ENCODE measurements at places on chromosomes 6 and 20. TPM values are rescaled to one million over a fixed set of nuclear protein-coding genes. Genes with fewer than 3 reads are reported as not detected.

The CYP24A1 gene
- not detected for total RNA-seq

The MICA gene
- 5.8 TPM for total RNA-seq

The SOX18 gene
- not detected for total RNA-seq

DNA sequence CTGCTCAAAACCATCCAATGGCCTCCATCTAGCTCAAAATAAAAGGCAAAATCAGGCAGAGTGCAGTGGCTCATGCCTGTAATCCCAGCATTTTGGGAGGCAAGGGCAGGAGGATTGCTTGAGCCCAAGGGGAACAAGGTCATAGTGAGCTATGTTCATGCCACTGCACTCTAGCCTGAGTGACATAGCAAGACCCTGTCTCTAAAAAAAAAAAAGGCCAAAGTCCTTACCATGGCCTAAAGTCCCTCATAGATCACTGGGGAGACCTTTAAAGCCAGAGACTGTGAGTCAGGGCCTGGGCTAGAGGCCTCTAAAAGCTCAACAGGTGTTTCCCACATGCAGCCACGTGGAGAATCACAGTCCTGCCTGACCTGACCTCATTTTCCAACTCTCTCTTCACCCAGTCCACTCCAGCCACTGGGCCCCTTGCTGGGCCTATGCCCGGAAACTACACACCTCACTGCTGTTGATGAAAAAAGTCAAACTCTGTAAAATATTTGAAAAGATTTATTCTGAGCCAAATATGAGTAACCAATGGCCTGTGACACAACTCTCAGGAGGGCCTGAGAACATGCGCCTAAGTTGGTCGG lies 28.2 kb upstream of the TAB2 start:
- no peak for DNase-seq

DNA sequence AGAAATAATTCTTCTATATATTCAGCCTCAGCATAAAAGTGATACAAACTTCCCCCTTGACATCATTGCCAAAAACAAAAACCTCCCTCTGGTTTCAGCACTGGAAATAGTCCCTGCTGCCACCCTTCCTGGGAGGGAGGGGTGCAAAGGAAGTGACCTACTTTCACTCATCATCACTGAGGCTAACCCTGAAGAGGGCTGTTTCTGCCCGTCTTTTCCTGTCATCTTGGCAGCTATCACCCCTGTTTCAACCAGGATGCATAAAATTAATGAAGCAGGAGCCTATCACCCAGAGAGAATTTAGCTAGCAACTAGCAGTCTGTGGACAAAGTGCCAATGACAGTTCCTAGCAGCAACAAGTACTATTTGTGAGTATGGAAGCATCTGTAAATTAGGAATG lies 397.8 kb downstream of the LAMA2 start:
- DNase-seq, result peak; percentile 22

DNA sequence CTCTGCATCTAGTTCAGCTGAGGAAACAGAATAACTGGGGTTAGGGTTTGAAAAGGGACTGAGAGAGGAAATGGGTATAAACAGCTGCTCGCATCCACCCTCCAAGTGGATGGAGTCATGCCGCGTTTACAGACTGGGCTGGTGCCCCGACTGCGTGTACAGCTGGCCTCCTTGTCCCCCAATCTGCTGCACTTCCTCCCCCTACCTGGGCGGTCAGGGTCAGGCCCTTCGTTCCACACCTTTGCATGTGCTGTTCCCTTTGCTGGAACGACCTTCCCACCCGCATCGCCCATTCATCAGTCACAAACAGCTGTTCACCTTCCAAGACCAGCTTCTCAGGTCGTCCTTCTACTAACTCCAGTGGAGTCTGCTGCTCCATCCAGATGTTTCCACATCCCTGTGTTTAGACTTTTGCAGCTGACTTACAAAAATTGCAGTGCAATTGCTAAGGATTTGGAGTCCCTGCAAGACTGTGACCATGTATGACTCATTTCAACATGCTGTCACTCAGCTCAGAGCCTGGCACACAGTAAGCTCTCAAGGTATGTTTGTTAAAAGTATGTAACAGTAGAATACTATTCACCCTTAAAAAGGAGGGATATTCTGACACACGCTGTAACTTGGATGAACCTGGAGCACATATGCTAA lies 129.3 kb downstream of the DTNBP1 start:
- no peak for DNase-seq

- no peak for DNase-seq
Measured at GRCh38 chr6:158068156-158068892, 86.7 kb downstream of the SYNJ2 start.

Measured in CD8-positive, alpha-beta T cell (primary cell).